GM12892 (cell line): ENCODE measurements at places on chromosomes 4 and X.

DNA sequence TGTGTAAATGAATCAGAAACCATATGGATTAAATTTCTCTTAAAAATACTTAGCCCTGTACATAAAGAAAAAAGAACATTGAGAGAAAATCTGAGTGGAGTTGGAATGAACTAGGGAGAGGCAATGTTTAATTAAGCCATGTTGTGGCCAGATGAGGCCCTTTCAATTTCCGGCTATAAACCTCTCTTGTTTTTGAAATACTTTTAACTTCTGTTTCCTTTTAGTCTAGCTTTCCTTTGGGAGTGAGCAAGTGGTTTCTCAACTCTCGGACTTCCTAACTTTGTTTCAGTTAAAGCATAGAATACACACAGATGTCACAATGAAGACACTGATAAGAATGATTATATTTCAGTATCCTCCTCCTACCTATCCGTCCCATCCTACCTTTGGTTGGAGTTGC, 197.2 kb downstream of the ARHGAP24 start:
- DNase-seq = no peak

DNA sequence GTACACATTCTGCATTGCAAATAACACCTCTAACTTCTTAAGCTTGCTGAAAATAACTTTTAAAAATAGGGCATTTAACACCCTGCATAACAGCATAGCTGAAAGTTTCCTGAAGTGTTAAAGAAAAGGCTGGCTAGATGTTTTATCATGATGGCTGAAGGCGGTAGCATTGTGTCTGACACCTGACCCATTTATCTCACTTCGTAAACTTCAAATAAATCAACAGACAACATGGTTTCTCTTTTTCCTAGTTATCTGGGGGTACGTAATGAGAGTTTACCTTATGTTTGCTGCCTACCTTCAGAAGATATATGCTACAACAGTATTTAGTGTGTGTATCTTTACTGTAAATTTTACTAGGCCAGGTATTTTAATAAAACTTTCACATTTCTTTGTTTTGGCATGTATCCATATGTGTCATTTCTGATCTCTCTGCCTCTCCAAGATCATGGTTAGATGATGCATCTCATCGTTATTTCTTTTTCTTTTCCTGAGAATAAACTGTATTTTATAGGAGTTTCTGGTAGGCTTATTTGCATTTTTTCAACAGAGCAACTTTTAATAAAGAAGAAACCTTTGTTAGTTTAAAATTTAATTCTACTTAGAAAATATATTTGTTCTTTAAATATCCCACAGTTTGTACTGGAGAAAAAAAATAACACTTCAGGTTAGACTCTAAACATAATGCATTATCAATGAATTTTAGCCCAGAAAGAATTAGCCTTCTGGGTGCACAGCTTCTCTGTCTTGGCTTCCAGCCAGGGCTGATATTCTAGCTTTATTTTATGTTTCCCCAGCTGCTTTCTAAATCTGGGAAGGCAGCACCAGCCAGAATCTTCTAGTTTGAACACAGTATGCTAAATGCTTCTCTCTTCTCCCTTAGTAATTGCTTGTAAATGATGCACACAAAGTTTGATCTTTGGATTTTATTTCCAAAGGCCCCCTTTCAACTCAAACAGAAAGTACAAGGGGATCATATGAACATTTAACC, 2.9 kb downstream of the NDST4 start:
- DNase-seq = no peak

GRCh38 chrX:57771689-57772088, 91.6 kb upstream of the NLRP2B start:
- no peak for DNase-seq

DNA sequence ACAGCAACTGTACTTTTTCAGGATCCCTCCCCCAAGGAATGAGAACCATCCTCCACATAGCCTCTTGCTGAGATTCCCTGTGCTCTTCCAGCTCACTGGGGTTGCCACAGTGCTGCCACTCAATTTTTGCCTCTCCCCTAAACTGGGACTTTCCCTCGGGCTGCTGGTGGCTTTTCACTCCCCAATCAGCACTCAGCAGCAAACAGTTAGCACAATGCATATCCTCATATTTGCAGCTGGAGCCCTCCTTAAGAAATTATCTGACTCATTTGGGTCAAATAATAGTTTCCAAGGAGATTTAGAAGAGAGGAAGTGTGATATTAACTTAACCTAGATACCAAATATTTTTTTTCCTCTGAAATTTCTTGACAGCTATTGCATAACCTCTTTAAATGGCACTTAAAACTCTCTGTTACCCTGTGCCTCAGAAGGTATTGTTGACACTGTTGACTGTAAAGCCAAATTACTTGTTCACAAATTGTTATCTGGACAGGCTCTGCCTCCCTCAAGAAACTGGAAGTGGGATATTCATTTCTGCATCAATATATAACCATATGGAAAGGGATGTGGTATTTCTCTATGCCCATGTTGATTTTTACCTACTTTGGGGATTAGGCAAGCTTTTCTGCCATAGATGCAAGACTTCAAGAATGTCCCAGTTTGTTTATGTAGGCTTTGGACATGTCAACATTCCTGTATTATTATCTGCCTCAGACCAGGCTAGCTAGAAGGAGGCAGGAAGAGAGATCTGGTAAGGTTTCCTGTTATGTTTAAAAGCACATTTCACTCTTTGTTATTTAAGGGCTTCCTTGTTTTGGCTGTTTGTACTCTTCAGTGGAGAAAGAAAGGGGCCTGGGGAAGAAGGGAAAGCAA, 58.0 kb downstream of the SEPTIN11 start:
- DNase-seq = no peak

- DNase-seq = no peak
Measured at GRCh38 chrX:49912086-49912485, 10.3 kb upstream of the CLCN5 start.

GRCh38 chr4:26321373-26322221, 783 bp downstream of the RBPJ start:
- no peak for DNase-seq

DNA sequence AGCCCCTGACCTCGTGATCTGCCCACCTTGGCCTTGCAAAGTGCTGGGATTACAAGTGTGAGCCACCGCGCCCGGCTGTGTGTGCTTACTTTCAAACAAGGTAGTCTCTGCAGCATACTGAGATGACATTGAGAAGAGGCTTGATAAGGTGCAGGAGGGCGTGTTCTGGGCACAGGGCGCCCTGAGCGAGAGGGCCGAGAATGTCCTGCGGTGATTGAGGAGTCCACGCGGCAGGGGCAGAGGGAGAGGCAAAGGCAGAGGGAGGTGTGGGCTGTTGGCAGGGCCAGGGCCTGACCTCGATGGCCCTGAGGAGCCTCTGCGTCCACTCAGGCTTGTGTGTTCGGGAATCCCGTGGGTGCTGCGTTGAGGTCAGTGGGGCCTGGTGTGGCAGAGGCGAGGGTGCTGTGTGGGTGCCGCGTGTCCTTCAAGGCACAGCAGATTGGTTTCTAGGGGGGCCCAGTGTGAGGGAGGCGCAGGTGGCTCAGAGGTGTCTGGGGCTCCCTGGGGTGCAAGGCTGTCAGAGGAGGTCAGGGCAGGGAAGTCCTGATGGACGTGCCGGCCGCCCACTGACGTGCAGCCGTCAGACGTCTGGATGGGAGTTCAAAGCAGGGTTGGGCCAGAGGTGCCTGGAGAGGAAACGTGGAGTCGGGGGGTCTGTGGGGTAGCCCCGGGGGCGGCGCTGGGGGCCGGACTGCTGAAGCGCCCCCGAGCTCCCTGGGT, 12.1 kb downstream of the PCGF3 start:
- DNase-seq = no peak

DNA sequence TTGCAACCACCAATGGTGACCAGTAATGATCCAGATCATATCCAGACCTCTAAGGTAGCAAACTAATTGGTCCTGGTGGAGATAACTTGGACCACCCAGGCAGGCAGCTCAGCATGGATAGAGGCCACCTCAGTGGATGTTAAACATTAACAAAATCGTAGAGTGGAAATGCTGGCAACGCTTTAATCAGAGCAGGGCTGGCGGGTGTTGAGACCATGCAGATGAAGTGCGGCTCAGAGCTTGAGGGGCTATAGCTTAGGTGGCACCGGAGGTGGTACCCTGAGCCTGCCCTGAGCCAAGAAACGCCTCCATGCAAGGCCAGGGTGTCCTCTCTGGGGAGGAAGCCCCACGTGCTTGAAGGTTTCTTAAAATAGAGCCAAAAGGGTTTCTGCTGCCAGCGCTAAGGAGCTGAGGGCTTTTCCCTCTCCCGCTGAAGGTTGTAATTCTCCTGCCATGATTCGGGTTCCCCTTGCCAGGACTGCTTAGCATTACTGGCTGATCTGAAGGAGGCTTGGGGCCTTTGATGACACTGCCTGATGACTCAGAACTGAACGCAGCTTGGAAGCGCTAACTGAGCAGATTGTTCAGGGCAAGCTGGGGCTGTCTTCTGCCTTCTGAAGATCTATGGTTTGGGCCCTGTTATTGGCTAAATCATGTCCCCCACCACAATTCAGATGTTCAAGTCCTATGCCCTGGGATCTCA, 177.8 kb upstream of the ATP6AP2 start:
- DNase-seq = no peak

DNA sequence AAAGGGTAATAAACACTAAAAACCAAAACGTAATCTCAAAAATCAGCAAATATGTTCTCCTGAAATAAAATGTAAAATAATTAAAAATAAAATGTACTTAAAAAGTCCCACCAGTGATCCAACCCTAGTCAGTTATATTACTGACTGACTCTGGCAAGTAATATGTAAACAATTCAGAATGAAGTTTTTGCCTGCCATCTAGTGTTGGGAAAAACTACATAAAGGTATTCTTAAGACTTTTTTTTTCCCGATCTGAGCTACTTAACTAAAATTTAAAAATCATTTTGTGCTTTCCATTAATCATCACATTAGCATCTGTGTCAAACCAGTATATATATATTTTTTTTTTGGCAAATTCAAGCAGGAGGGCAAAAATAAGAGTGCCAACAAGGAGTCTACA, 24.0 kb downstream of the RCHY1 start:
- DNase-seq = no peak

- DNase-seq = no peak
Measured at GRCh38 chr4:127686658-127687057, 43.5 kb upstream of the SLC25A31 start.

- no peak for DNase-seq
Measured at GRCh38 chr4:15996773-15997172, 33.8 kb upstream of the FGFBP2 start.

DNA sequence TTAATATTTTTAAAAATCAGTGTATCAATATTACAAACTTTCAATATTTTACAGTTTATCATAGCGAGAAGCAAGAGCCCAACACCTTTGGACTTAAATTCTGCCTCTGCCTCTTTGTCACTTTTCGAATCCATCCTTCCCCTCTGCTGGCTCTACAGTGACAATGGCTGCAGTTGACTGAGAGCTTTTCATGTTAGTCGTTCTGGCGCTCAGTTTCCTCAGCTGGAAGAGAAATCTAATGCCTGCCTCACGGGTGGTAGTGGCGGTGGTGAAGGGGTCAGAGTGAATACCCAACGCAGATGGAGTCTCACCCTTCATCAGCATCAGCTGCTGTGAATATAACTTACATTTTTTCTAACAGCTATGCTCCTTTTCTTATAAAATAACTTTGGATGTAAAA, 144.8 kb downstream of the NWD2 start:
- no peak for DNase-seq

DNA sequence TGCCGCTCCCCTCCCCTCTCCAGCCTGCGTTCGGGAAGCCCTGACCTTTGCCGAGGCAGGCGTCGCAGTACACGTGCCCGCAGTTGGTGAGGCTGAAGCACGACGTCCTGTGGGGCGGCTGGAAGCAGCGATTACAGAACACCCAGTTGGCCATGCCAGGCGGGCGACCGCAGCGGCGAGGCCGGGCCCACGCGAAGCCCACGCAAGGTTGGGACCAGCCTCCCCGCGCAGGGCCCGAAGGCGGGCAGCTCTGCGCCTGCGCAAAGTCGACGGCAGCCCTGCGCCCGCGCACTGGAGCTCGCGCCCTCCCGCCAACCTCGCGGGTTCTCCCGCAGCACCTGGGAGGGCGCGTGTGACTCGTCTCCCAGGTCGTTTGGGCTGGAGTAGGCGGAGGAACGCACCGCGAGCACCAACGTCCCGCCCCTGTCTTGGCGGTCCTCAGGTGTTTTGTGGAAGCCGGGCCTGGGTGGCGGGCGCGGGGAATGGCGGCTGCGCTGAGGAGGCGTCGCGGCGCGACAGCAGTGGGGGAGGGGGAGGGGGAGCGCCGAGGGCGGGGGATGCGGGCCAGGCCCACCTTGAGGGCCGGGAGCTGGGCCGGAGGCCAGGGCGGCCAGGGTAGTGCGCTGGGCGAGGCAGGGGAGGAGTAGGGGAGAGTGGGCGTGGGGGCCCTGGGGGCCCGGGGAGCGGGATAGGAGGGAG, at the start of gene RNF212:
Gene RNF212, minus strand, starts transcription at position 254 of the 699 bp plus-strand sequence. Its CDS starts 100 bp downstream, at position 154.
- DNase-seq = no peak

DNA sequence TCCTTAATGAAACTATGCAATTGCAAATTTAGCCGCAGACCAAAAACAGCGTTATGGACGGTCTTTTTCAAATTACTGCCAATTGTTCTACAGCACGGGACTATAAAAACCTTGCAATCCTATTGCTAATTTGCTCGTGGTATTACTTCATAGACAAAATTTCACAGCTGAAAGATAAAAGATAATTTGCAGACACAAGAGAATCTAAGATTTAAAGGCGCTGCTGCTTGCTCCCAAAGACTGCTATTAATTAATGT, 1.4 kb upstream of the CAMK2D start:
- no peak for DNase-seq

GRCh38 chr4:12844141-12844540, 640.0 kb downstream of the RAB28 start:
- DNase-seq = no peak
